ENCODE measurements at places on chromosomes 4 and X.

DNA sequence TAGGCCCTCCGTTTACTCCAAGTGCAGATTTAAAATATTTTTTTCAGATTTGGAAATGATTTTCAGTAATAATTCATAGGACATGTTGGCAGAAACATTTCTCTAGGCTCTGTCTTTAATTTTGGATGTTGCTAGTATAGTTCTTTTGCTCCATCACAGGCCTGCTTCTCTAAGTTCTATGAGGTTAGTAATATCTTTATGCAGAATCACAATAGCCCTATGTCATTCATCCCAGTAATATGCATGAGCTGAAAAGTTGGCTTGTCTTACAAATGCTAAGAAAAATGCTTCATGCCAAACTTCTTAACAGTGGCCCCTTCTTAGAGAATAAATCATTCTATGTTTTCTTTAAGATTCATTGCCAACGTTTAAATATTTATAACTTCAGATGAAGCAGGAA is 148.3 kb upstream of the TLL1 start:
- DNase-seq = no peak

DNA sequence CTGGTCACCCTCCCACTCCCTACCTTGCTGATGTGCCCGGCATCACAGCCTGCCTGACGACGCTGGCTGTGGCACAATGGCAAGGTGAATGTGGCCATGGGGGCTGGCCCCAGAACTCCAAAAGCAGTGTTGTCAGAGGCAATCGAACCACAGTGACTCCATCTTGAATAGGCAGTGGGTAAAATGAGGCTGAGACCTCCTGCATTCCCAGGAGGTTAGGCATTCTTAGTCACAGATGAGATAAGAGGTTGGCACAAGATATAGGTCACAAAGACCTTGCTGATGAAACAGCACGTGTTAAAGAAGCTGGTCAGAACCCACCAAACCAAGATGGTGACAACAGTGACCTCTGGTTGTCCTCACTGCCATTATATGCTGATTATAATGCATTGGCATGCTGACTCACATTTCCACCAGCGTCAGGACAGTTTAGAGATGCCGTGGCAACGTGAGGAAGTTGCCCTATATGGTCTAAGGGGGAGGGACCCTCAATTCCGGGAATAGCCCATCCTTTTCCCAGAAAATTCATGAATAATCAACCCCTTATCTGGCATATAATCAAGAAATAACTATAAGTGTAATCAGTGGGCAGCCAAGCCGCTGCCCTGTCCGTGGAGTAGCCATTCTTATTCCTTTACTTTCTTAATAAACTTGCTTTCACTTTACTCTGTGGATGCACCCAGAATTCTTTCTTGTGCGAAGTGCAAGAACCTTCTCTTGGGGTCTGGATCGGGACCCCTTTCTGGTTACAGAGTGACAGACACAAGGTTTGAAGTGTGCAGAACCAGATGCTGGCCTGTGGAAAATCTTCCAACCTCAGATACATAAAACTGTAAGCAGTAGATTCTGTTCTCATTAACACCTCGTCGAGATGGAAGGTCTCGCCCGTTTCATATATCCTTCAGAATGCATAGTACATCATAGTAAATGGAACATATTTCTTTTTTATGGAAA is 26.8 kb upstream of the CLDN24 start:
- peak; percentile 7 for DNase-seq

DNA sequence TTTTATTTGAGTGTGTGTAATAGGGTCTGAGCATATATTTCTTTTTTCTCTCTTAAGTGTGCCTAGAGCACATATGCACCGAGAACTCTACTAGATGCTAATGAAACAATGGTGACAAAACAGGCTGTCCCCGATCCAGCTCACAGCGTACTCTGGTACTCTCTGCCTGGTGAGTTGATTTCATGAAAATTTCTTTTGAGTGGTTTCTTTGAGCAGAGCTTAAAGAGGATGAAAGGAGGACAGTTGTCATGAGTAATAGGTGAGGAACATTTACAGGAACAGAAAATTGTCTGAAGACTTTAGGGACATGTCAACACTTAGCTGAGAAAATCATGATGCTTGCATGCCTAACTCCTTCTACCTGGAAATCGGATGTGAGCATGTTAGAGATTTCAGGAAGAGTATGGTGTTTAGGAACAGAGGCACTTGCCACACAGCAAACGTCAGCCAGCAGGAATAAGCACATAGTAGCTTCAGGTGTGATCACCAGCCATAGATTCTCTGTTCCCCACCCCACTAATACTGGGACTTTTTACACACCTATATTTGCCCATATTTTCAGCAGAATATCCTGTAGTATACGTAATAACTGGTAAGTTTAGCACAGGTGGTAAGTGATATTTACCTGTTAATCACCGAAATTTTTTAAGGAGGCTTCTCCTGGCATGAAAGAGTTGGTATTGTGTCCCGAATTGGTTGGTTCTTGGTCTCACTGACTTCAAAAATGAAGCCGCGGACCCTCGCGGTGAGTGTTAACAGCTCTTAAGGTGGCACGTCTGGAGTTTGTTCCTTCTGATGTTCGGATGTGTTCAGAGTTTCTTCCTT is 111.1 kb downstream of the ZNF330 start:
- DNase-seq = no peak

DNA sequence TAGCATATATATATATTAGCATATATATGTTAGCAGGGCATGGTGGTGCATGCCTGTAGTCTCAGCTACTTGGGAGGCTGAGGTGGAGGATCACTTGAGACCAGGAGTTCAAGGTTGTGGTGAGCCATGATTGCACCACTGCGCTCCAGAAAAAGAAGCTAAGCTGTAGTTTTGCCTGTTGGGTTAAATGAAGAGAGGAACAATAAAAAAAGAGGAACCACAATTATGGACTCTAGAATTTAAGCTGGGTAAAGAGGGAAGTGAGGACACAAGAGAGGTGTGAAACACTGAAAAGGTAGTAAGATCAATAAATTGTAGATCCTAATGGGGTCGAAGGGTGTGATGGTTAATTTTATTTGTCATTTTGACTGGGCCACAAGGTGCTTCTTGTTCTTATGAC is 40.5 kb upstream of the HSD17B10 start:
- no peak for DNase-seq

DNA sequence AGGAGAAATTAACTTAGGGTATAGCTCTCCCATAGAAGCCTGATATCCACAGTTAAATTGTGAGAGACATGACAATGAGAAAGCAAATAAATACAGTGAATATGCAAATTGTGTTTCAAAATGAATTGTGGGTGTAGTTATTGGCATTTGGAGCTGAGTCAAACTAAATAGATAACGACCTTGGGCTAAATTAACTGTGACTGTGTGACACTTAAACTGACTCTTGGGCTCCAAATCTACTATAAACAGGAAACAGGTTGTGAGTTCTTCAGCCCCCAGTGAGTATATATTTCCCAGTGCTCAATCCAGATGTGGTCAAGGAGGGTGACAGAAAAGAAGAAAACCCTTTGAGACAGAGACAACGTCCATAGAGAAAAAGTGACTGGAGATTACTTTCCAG is 11.3 kb upstream of the MAGEA10 start:
- no peak for DNase-seq

DNA sequence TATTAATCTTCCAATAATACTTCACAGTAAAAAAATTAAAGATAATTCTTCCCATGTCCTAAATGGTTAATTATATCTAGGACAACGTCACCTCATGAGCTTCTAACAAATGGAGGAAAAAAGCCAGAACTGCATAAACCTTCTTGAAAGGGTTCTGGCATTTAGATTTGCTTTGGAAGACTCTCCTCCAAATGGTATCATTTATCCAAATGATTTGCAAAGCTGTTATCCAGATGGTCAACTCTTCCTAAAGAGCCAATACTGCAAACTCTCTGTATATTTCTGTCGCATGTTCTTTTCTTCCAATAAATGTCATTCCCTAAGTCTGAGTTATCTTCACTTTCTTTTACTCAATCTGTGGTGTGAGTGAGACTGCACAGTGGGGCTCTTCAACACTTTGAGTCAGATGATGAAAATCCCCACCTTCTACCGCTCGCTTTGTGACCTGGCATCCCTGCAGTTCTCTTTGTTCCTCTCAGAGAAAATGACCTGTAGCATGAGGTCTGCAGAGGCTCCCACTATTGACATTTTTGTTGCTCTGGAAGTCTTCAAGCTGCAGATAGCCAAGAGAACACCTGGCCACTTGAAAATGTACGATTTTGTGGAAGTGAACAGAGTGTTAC is 52.9 kb downstream of the TMEM150C start:
- no peak for DNase-seq

DNA sequence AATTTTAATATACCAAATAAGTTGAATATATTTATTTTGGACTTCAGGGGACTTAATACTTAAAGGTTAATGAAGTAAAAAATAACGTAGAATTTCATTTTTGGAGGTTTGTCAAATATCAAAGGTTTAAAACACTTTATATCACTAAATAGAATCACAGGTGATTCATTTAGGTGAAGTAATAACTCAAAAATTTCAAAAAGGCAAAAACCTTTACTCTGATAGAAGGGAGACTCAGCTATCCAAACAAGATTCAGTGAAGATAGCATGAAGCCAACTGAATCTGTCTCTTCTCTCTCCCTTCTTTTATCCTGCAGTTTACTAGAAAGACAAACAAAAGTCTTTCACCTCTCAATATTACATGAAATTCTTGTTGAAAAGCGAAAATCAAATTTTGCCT is 110.2 kb upstream of the CYSLTR1 start:
- DNase-seq = no peak

DNA sequence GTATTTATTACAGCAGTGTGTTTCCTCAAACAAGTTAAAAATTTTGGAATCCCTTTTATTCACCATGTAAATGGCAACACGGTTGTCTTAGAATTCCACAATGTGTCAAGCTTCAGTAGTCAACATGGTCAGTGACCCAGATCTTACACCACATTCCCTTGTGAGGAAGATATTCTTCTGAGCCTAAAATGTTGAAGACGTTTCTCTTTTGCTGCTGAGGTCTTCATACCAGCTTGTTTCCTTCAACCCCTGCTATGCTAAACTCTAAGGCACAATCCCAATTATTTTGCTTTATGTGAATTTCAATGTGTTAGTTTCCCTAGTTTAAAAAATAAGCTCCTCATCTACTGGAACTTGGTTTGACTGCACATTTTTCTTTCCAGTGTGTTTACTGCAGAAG is 17.6 kb upstream of the LDB2 start:
- DNase-seq = no peak

DNA sequence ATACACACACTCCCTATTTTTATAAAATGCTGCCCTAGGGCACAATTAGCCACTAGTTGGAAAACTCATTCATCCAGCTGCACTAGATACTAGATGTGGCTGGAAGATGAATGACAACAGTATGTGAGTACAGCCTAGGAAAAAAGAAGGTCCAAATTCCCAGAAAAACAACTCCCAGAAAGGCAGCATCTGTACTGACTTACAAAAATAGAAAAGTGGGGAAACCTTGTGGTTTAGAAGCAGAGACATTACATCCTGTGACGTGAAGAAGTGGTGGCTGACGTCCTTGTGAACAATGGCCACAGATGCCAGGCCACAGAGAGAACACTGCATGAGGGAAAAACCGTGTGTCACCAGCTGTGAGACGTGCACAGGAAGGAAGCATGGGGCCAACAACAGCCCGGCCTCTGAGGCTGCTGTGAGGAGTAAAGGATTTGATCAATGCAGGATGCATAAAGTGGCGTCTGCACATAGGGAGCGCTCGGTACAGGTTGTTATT is 81.2 kb downstream of the SPRY1 start:
- DNase-seq = peak; percentile 35

GRCh38 chr4:7309181-7309580 is 116.8 kb downstream of the SORCS2 start:
- DNase-seq = no peak

GRCh38 chrX:66544181-66544580 is 94.7 kb downstream of the EDA2R start:
- DNase-seq = no peak

GRCh38 chrX:9677098-9677739 is 88.4 kb downstream of the GPR143 start:
- DNase-seq = no peak

DNA sequence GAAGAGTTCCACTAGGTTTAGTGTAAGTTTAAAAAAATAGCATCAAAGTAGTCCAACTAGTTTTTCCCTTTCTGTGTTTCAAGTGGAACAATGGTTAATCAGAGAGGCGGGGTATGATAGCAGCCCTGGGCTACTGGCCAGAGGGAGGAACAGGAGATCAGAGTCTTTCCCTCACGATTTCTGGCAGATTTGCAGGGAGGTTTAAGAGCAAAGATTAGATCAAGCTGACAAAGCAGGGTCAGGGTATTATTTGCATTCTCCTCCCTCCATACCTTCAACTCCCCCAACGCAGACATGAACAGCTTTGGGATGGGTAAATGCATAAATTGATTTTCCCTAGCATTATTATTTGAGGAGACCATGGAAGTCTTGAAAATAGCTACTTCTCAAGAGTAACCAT is 277.6 kb upstream of the DIAPH2 start:
- no peak for DNase-seq

GRCh38 chrX:41739871-41740270 is 15.9 kb downstream of the GPR82 start:
- DNase-seq = no peak

GRCh38 chr4:155197757-155198156 is 10.7 kb upstream of the NPY2R start:
- DNase-seq = no peak

- no peak for DNase-seq
Observed at GRCh38 chr4:40458109-40458508, 123.0 kb downstream of the CHRNA9 start.

GRCh38 chrX:95721011-95721410 is 963.6 kb upstream of the DIAPH2 start:
- DNase-seq = no peak

DNA sequence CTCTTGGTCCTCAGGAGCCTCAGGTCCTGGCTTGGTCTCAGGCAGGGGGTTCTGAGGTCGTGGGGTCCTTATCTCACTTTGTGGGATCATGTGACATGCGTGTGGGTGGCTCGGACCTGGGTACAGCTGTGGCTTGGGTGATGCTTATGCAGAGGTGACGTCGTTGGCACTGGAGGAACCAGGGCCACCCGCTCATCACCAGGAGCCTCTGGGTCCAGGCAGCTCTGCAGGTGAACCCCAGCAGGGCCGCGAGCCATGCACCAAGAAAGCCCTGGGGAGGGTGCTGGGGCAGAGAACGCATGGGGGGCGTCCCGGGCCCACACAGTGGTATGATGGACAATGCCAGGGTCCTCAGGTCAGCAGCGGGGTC is 8.7 kb downstream of the ATP5ME start:
- no peak for DNase-seq

- no peak for DNase-seq
Observed at GRCh38 chrX:24262309-24262708, 51.6 kb downstream of the SUPT20HL2 start.

GRCh38 chrX:153969904-153970356 is 1.7 kb downstream of the HCFC1 start:
- DNase-seq = no peak

- DNase-seq = no peak
Observed at GRCh38 chr4:16027114-16027513, 56.7 kb downstream of the PROM1 start.

GRCh38 chr4:3518511-3518880 is 13.7 kb downstream of the LRPAP1 start:
- DNase-seq = no peak

DNA sequence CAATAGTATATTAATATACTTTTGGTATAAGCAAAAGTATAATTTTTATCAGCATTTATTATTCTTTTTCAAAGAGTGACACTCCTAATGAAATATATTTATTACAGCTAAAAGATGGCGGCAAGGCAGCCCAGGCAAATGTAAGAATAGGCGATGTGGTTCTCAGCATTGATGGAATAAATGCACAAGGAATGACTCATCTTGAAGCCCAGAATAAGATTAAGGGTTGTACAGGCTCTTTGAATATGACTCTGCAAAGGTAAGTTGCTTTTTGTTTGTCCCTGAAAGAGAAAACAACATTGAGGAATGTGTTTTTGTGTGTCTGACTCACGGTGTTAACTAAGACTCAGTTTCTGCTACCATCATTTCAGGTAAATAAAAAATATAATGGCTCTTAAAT is 71.9 kb downstream of the PDLIM5 start:
- DNase-seq = no peak
